KG1 (cell line): ENCODE measurements at places on chromosomes 12 and 14.

GRCh38 chr14:52112336-52113018 is 43.6 kb upstream of the NID2 start:
- DNase-seq = no peak

DNA sequence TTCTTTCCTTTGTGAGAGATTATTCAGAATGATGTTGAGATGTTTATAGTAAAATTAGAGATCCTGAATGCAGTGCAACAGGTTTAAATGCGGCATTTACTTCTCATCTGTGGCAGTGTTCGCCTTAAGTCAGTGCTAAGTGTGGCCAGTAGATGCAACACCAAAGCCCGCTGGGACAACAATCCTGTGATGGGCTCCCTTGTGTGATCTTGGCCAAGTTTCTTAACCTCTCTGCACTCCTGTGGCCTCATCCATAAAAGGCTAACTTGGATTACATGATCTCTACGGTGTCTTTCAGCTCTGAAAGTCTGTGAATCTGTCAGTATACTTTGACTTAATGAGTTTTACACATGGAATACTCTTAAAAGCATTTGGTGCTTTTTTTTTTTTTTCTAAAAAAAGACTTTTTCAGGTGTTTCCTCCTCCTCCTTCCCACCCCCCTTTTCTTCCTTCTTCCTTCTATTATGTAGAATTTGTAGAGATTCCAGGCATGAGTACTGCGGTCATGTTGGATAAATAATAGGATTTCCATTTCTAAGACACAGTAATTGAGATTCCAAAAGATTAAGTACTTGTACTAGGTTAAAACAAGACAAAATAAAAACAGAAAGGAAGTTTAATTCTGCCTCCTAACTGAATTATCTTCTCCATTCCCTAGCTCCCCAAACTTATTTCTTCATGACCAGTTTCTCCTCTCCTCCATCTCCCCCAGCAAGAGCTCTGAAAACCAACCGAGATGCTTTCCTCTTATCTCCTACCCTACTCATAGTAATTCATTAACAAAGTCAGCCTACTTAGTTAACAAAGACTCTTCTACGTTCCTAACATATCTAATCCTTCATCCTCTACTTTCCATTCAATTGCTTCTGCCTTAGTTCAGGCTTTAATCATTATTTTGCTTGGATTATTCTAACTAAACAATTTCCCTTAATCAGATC is 42.2 kb upstream of the NAV3 start:
- no peak for DNase-seq

DNA sequence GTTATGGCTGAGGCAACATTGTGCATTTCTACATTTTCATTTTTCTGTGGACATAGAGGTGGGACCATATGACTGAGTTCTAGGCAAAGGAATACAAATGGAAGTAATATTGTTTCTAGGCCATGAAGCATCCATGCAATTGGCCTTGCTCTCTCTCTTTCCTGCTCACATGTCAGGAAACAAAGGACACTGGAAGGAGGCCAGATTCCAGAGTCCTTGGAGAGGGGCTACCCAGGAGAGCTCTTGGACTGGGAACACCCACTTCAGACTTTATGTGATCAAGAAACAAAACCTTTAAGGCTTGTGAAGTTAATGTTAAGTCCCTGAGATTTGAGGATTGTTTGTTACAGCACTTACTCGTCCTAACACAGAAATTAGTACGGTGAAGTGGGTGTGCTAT is 32.8 kb downstream of the PDZRN4 start:
- no peak for DNase-seq

DNA sequence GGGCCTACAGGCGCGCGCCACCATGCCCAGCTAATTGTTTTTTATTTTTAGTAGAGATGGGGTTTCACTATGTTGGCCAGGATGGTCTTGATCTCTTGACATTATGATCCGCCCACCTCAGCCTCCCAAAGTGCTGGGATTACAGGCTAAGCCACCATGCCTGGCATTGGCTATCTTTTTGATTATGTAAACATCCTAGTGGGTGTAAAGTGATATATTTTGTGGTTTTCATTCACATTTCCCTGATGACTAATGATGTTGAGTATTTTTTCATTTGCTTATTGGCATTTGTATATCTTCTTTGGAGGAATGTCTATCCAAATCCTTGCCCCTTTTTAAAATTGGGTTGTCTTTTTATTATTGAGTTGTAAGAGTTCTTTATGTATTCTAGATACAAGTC is 16.3 kb downstream of the CREBL2 start:
- no peak for DNase-seq

GRCh38 chr14:74596741-74597450 is 15.1 kb downstream of the LTBP2 start:
- no peak for DNase-seq

- peak; percentile 15 for DNase-seq
Observed at GRCh38 chr14:24806061-24806678, 172.2 kb upstream of the GZMB start.

- DNase-seq = no peak
Observed at GRCh38 chr12:52952076-52952801, 3.3 kb downstream of the KRT18 start.

DNA sequence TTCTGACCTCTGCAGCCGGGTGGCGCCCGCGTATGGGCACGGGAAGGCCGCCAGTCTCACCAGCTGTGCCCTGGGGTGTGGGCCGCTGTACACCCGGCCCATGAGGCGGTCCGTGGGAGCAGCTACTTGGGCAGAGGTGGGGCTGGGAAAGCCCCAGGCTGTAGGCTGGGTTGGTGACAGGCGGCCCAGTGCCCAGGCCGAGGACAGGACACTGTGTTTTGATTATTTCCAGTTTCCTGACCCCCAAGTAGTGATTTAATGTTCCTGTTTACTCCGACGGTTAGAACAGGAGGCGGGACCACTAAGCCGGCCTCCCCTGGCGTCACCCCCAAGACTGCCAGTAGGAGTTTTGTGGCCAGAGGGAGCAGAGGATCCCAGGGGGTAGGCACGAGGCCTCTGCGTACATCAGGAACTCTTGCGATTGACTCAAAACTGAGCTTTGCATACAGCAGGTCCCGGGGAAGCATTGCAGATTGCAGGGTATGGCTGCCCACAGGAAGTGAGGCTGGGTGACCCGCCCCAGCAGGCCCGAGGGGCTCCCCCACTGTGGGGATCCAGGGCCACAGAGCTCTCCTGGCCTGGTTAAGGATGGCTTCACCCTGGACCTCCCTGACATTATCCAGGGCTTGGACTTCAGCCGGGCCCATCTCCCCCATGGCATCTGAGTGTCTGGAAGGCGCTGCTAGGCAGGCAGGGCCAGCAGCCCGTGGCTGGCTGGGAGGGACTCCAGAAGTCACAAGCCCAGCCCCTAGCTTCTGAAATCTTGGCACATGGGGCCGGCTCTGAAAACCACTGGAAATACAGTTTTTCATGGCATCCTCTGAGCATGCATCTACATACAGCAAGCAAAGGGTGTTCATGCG is 42.5 kb upstream of the DIO3 start:
- no peak for DNase-seq

DNA sequence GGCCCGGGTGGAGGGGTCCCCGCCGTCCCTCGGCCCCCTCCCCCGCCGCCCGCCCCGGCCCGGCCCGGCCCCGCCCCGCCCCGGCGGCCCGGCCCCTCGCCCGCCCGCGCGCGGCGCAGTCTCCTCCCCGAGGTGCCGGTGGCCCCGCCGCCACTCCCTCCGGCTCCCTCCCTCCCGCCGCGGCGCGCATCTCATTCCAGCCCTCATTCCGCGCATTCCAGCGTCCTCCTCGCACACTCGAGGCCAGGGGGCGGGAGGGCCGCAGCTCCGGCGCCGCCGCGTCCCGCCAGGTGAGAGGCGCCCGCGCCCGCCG is at the start of gene TEAD4:
TEAD4 (plus strand) TSS at position 206 of the 313 bp plus-strand sequence.
- DNase-seq = no peak

DNA sequence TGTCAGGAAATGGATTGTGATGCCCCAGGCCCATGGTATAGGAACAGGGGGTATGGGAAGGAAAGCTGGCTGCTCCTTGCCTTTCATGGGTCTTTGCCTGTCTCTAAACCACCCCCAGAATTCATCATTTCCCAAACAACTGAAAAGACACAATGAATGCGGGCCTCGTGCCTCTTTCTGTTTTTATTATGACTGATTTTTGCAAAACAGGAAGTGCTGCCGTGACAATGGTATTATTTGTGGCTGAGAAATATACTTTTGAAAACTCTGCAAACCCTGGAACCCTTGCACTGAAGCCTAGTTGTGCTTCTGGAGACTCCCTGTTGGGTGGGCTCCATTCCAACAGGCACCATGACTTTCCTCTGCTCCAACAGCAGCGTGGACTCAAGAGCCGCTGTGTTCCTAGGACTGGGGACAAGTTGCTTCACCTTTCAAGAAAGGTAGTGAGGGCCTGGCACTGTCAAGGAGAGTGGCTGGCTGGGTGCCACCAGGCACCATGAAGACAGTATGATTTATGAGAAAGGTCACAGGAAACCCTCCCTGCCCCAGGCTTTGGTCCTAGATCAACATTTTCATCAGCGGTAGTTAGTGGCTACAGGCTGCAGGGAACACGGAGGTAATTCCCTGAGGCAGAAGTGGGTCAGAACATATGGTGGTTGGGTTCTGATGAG is 4.8 kb upstream of the DGLUCY start:
- peak; percentile 49 for DNase-seq
